ENCODE measurements at places on chromosomes 12 and 14. TPM values are rescaled to one million over a fixed set of nuclear protein-coding genes. Genes with fewer than 3 reads are reported as not detected.

DNA sequence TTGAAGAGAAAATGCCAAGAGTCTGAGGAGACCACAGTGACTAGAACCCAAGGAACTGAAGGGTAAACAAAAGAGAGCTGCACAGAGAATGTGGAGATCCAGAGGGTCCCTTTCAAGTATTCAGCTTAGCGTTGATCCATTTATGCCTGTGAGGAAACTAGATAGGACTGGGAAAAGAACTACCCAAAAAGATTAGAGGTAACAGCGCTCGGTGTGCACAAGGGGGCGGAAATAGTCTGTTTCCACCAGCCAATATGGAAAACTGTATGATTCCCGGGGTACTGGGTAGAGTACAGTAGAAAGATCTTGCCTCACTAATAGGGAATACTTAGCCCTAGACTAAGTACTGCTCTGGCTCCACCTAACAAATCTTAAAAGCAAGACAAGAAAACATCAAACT is 135.5 kb downstream of the DPF3 start:
- DNase-seq = no peak

SYNDIG1L gene
- total RNA-seq = not detected

BBS10 gene
- 11.2 TPM for total RNA-seq

KLRB1 gene
- total RNA-seq = not detected

KRT74 gene
- not detected for total RNA-seq

TSHR gene
- total RNA-seq = 0.37 TPM
